CD4-positive, alpha-beta T cell treated with Interleukin-6 at 100 ng/mL for 8 hours (primary cell): ENCODE measurements at places on chromosomes 3 and 15.
A peak's percentile ranks its signal among the peaks of the same experiment; 100 is the strongest.

- DNase-seq: no peak
Observed at GRCh38 chr3:132720228-132720627, 2.0 kb downstream of the NPHP3 start.

- peak; percentile 88 for DNase-seq
Observed at GRCh38 chr3:50611464-50612233, at the start of gene CISH. CISH (minus strand) TSS chr3:50611774; CDS start chr3:50611650, 124 bp downstream.

DNA sequence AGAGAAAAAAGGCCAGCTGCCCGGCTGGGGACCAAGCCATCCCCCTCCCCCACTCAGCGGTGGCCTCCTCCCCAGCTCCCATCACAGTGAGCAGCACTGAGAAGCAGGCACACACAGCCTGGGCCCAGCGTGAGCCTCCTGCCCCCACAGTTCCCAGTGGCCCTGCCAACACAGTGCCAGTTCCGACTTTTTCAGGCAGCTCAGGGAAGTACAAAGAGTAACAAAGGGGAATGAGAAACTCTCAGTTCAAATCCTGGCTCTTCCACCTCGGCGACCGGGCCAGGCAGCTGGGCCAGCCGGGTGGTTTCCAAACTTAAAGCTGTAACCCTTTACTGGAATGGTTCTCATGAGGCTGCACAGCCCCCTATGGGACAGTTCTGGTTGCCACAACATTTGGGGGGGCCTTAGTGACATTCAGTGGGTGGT is 18.5 kb downstream of the TNK2 start:
- no peak for DNase-seq

DNA sequence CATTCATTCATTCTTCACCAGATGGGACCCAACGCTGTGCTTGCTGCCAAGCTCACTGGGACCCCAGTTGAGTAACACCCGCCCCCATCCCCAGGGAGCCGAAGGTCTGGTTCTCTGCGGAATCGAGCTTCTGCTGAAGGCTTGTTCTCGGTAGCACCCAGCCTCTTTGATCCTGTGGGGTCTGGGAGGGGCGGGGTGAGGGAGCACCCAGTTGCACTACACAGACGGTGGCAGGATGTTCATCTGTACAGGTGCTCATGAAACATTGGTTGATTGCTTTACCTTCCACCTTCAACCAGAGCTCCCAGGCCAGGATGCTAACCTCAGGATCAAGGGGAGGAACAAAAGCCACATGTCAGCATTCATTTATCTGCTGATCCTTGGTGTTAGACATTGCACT is 77.7 kb upstream of the RGMA start:
- no peak for DNase-seq

DNA sequence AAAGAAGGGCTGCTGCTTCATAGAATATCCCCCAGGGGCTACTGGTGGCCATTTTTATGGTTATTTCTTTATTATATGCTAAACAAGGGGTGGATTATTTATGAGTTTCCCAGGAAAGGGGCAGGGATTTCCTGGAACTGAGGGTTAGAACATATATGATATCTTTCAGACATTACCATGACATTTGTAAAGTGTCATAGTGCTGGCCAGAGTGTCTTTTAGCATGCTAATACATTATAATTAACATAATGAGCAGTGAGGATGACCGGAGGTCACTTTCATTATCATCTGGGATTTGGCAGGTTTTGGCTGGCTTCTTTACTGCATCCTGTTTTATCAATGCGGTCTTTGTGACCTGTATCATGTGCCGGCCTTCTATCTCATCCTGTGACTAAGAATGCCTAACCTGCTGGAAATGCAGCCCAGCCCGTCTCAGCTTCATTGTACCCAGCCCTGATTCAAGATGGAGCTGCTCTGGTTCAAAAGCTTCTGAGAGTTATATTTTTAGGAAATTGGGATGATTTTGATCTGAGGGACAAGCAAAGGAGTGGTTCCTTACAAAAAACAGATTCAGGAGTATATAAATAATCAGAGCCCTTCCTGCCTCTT is 9.1 kb upstream of the ZBTB20 start:
- DNase-seq: no peak

GRCh38 chr3:121467085-121467484 is 78.7 kb downstream of the POLQ start:
- DNase-seq: no peak

DNA sequence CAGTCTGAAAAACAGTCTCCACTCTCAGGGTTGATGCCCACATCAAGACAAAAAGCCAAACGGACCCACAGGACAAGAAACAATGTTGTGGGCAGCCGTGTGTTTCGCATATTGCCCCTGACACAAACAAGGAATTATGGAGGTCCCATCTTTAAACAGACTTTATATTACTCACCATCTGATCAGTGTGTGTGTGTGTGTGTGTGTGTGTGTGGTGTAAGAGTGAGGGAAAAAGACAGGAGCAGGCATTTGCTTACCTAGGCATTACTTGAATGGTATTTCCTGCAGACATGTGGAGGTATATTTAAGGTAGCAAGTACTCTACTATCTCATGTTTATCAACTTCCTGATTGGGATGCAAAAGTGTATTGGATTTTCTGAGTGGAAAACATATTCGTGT is 136.3 kb downstream of the TMCO5A start:
- no peak for DNase-seq

GRCh38 chr3:70225146-70225545 is 87.3 kb downstream of the MDFIC2 start:
- DNase-seq: no peak

DNA sequence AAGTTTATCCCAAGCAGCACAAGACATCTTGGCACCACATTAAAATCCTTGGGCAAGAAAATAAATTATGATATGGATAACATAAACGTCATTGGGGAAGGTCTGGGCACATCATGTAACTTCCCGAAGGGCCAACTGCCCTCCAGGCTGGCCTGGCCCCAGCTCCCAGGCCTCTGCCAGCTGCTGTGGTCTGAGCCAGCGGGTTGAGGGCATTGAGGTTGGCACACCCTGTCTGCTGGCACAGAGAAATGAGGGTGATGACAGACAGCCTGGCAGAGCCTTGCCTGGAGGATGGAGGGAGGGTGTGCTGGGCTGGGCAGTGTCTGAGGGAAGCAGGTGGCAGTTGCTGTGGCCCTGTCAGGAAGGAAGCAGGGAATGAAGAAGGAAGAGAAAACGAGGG is 3.3 kb upstream of the RBSN start:
- DNase-seq: no peak

DNA sequence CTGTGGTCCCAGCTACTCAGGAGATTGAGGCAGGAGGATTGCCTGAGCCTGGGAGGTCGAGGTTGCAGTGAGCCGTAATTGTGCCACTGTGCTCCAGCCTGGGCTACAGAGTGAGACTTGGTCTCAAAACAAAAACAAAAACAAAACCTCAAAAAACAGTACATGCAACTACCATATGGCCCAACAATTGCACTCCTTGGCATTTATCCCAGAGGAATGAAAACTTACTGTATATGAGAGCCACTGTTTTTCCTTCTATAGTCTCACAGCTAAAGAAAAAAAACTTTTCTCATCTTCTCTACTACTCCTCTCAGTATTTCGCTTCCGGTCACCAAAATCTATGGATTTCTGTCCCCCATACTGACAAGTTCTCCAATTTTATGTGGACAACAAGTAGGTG is 84.3 kb downstream of the FLNB start:
- no peak for DNase-seq

GRCh38 chr3:105676621-105677300 is 192.1 kb downstream of the CBLB start:
- no peak for DNase-seq

GRCh38 chr3:2096216-2096615 is 2.5 kb upstream of the CNTN4 start:
- no peak for DNase-seq

DNA sequence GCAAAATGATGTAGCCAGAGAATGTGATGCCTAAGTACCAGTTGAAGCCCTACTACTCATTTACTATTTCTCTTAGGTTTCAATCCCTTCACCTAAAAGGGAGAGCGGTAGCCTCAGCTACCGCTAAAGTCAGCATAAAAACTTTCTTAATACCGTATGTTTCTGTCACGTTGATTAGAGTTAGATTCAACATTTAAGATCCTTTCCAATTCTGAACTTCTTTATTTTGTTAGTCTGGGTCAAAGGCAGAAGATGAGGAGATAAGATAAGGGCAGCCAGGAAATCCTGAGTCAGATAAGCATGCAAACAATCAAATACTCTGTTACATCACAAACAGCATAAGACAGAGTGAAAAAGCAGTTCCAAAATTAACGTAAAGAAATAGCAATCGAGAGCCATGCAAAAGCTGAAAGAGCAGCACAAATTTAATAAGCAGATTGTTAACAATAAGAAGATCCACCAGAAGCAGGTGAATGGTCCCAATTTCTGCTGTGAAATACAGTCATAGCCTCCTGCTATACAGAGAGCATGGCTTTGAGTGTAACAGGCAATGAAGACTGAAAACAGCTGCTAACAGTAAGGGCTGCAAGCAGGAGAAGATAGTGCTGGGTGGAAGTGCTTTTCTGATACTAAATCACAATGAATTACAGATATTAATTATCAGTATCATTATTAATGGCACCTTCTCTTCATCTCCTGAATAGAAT is 3.0 kb downstream of the TMEM207 start:
- peak; percentile 7 for DNase-seq

DNA sequence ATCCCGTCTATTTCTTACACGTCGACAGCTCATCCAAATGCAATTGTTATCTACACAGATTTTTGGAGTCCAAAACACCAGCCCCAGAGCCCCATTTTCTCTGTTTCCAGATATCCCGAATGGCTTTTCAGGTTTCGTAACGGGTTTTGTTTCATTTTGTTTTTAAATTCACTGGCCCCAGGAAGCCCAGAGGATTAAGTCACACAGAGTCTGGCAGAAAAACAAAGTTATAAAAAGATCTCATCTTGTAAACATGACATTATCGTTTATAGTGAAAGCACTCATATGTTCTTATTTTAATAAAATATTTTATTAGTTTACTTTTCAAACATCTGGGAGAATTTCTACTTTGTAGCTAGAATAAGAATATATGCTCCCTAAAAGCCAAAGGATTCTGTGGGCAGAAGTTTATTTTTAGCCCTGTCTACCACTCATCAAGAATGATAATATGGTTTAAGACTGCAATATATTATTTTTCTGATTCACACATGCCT is 149.3 kb upstream of the SLC2A2 start:
- DNase-seq: no peak

GRCh38 chr3:122403489-122403888 is 12.4 kb downstream of the WDR5B start:
- no peak for DNase-seq

DNA sequence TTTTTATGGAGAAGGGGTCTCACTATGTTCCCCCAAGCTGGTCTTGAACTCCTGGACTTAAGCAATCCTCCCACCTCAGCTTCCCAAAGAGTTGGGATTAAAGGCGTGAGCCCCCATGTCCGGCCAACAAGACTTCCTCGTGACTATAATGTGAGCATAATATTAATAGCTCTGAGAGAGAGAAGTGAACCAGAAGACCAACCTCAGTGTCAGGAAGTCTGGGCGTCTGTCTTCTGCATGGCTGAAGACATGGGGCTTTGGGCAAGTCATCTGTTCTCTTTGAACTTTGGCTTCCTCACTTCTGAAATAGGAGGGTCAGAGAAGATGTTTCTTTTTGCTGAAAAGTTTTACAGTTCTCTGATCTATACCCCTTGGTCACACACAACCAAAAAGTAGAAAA is 92.1 kb downstream of the SLC49A4 start:
- DNase-seq: no peak

- DNase-seq: no peak
Observed at GRCh38 chr3:11820531-11821041, 26.1 kb downstream of the TAMM41 start.

DNA sequence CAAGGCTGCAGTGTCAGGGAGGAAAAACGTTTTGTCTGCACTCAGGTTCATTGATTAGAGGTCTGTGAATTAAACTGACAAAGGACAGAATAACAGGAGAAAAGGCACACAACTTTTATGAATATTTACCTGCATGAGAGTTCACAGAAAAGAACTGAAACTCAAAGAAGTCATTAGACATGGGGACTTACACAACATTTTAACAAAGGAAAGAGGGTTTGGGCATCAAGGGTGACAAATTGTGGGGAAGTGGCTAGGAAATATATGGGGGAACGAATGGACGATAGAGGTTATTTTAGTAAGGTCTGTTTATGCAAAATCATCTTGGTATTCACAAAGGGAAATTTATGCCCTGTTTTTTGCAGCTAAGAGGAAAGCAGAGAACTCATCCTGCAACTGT is 65.6 kb upstream of the C15orf39 start:
- DNase-seq: no peak

DNA sequence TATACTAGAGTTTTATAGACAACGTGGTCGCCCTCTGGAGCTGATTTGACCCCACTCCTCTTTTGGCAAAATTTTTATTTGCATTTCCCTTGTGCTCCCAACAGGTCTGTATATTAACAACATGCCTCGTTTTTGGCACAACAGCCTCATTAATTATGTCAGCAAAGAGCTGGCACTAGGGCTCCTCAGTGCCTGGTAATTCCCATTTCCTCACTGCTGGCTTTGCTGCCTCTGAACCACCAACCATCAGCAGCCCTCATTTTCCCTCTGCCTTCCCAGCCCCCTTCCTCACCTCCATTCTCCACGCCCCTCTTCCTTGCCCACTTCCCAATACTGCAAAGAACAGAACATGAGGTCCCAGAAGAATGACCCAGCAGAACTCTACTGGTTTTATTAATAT is 204.8 kb downstream of the ABHD5 start:
- DNase-seq: no peak

DNA sequence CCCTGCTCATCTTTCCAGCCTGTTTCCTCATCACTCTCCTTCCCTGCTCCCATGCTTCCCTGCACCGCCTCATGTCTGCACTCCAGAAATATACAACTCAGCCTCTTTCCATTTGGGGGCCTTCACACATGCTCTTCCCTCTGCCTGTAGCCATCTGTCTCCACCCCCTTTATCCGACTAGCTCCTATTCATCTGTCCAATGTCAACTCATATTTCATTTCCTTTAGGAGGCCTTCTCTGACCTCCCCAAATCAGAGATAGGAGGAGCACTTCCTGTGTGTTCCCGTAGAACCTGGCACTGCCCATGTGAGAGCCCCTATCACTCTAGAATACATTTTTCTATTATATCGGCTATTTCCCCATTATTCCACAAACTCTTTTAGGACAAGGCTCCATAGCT is 10.6 kb downstream of the ATP8B4 start:
- DNase-seq: no peak

DNA sequence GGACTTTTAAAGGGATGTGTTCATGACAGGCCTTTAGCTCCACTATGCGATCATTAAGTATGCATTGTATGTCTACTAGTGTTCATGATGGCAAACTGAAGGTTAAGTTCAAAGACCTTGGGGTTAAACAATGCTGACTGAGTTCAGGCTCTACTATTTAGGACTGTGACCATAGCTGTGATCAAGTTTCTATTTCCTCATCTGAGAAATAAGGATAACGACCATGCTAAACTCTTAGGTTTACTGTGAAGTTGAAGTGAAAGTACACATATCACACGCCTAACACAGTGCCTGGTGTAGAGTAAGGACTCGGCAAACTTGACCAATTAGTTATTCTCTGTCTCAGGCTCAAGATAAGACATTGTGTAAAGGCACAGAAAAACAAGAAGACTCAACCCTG is 243.2 kb downstream of the MBNL1 start:
- DNase-seq: no peak
